ENCODE measurements at places on chromosomes 6 and 20.

DNA sequence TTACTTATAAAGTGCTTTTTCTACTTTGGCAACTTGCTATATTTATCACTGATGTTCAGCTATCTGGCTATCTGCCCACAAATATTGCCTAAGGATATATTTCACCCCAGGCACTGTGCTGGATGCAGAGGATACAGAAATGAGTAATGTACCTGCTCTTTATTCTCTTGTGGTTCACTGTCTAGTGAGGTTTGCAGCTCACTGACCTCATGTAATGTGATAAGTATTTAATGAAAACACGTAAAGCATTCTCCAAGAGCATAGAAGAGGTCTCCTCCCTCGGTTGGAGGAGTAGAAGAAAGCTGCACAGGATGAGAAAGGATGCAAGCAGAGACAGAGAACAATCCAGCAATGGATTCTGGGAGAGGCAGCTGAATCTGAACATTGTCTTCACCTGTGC, 610.7 kb downstream of the CBLN4 start:
- no peak for DNase-seq

- DNase-seq = no peak
Measured at GRCh38 chr6:126033696-126034095, 47.4 kb downstream of the TRMT11 start.

DNA sequence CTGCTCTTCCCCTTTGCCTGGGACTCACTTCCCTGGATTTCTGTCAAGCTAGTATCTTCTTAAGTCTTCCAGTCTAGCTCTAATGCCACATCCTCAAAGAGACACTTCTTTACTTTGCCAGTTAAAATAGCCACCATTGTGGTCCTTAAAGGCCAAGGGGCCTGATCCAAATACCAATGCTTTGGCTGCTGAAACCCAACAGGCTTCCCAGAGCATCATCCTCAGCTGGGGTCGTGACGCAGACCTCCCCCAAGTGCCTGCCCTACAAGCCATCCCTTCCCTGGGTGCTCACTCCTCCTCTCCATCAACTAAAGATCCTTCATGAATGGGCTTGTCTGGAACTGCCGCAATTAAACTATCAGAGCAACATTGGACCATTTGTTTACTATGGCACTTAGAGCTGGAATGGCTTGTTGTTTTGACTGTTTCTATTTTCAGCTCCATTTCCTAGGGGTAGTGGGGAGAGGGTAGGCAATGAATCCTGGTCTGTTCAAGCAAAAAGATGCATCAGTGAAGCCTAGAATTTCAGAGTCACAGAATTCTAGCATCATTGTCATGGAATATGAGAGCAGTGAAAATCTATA, 79.6 kb upstream of the SIRPA start:
- DNase-seq = no peak

DNA sequence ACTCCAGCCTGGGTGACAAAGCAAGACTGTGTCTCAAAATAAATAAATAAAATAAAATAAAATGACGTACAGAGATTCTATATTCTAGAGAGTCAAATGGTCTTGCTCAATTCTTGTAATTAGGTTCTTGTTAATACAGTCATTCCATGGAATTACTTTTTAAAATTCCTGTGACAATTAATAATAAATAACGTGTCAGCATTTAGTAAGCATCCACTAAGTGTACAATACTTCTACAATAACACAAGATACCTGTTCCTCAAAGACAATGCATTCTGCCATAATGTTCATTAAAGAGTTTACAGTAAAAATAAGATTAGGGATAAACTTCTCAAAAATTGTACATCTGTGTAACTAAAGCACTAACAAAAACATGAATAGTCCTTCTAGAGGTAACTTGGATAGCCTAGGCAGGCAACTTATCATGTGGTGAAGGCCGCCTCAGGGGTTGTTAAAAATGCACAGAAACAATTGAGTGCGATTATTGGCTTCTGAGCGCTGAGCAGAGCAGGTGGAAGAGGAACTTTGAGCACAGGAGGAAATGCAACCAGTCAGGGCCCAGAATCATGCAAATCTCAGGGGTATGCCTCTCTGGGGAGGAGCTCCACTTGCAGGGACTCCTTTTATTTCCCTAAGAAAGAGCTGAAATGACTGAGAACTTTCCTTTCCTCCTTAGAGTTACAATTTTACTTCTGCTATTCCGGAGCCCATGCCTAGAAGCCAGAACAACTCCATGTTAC, 37.1 kb downstream of the QRSL1 start:
- no peak for DNase-seq

DNA sequence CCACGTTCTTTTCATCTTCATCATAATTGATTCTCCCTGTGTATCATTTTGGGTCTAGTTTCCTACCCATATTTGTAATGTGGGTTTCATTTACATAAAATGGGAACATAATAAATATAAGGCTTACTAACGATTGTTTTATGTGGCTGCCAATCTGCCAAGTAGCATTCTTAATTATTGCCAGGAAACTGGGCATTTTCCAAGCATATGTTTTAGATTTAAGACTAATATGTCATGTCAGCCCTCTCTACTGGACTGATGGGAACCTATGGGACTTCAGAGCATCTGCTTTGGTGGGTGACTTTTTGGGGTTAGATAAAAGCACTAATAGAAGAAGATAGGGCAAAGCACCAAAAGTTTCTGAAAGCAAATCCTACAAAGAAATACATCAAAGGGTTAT, 157.5 kb downstream of the TBX18 start:
- no peak for DNase-seq
